ENCODE measurements at places on chromosomes 5 and 9. TPM values are rescaled to one million over a fixed set of nuclear protein-coding genes. Genes with fewer than 3 reads are reported as not detected.

- no peak for DNase-seq
- no peaks in the 10 kb centered on the region for H3K36me3 ChIP-seq
- no peaks in the 10 kb centered on the region for H3K27me3 ChIP-seq
- H3K4me1 ChIP-seq = no peaks in the 10 kb centered on the region
- no peak overlapping the region for H3K27ac ChIP-seq
- no peak overlapping the region for H3K4me3 ChIP-seq
Observed at GRCh38 chr5:89338935-89339334, 456.0 kb upstream of the MEF2C start.

Gene CEP78
- polyA plus RNA-seq = 16.1 TPM

GRCh38 chr5:103901885-103902284 lies 339.3 kb upstream of the NUDT12 start:
- H3K27ac ChIP-seq = no peak overlapping the region
- no peak overlapping the region for H3K4me3 ChIP-seq
- H3K36me3 ChIP-seq = no peaks in the 10 kb centered on the region
- H3K4me1 ChIP-seq = no peaks in the 10 kb centered on the region

Gene FAF2
- polyA plus RNA-seq = 18.4 TPM

- H3K4me3 ChIP-seq = peak overlapping the region; percentile 62
- no peaks in the 10 kb centered on the region for H3K36me3 ChIP-seq
- H3K4me1 ChIP-seq = peaks cover 22% of the 10 kb centered on the region
- peak overlapping the region; percentile 64 for H3K27ac ChIP-seq
Observed at GRCh38 chr9:134456756-134457305, 130.6 kb downstream of the RXRA start.

DNA sequence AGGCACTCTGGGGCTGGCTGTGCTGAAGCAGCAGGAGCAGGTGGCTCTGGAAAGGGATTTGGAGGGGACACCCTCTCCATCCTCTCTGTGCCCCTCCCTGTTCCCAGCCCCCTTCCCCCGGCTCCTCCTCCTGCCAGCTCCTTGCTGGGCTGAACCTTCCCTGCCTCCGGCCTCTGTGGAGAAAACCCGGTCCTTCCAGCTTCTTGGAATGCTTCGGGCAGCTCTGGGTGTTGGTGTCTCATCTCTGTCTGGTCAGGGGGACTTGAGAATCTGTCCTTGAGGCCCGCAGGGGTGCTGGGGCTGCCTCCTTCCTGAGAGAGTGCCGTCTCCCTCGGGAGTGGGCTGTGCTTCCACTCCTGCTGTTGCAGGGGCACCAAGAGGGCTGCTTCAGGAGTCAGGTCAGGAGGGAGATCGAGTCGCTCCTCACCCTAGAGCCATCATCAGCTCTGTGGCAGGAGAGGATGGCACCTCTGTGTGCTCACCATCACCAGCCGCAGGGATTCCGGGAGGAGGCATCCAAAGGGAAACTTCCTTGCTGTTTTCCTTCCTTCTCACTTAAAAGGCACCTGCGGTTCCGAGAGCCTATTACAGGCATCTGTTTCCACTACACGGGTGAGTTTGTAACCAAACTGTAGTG lies 30.6 kb downstream of the NDUFS6 start:
- H3K4me1 ChIP-seq = no peaks in the 10 kb centered on the region
- no peaks in the 10 kb centered on the region for H3K27me3 ChIP-seq
- DNase-seq = no peak
- H3K27ac ChIP-seq = no peak overlapping the region
- no peak overlapping the region for H3K4me3 ChIP-seq
- H3K36me3 ChIP-seq = no peaks in the 10 kb centered on the region

DNA sequence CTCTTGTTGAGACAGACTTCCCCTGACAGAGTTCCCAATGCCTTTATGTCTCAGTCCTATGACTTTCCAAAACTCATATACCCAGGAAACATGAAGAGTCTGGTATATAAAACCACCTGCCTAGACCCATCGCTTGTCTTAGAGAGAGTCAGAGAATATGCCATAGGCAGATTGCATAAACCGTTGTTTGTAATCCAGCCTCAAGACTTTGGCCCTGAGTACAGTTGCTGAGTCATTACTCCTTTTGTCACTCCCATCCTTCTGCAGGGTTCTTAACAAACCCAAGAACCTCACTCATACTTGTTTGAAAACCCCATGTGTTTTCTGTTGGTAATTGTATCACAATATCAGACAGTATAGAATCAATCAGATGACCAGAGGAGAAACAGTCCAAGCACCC lies 616.3 kb downstream of the SLCO4C1 start:
- H3K4me1 ChIP-seq = no peaks in the 10 kb centered on the region
- H3K4me3 ChIP-seq = no peak overlapping the region
- no peak overlapping the region for H3K27ac ChIP-seq
- DNase-seq = no peak

- no peak overlapping the region for H3K27ac ChIP-seq
- H3K27me3 ChIP-seq = peaks cover 7% of the 10 kb centered on the region
- no peaks in the 10 kb centered on the region for H3K36me3 ChIP-seq
- no peak overlapping the region for H3K4me3 ChIP-seq
- no peak for DNase-seq
Observed at GRCh38 chr5:179337796-179338676, 7.2 kb downstream of the ADAMTS2 start.

Gene CCNI2
- polyA plus RNA-seq = 0.86 TPM

GRCh38 chr9:75487856-75488718 lies 399.8 kb downstream of the OSTF1 start:
- no peak overlapping the region for H3K27ac ChIP-seq
- H3K27me3 ChIP-seq = no peaks in the 10 kb centered on the region
- DNase-seq = no peak
- H3K36me3 ChIP-seq = no peaks in the 10 kb centered on the region
- no peaks in the 10 kb centered on the region for H3K4me1 ChIP-seq

Gene GPR107
- 2.2 TPM for polyA plus RNA-seq

- no peak overlapping the region for H3K27ac ChIP-seq
- H3K27me3 ChIP-seq = no peaks in the 10 kb centered on the region
- no peaks in the 10 kb centered on the region for H3K4me1 ChIP-seq
- no peak overlapping the region for H3K4me3 ChIP-seq
- no peaks in the 10 kb centered on the region for H3K36me3 ChIP-seq
Observed at GRCh38 chr5:102554728-102555127, 55.9 kb upstream of the SLCO6A1 start.

GRCh38 chr5:35938568-35939227 lies at the start of gene CAPSL:
TSS of gene CAPSL (minus strand) at chr5:35938622. CDS start at chr5:35921120, 17,502 bp downstream.
- no peaks in the 10 kb centered on the region for H3K36me3 ChIP-seq
- H3K27ac ChIP-seq = no peak within 1 kb of the TSS
- H3K27me3 ChIP-seq = no peaks in the 10 kb centered on the region
- no peaks in the 10 kb centered on the region for H3K4me1 ChIP-seq
- no peak within 1 kb of the TSS for H3K4me3 ChIP-seq
- DNase-seq = no peak

GRCh38 chr9:125653325-125653724 lies 53.7 kb downstream of the MAPKAP1 start:
- H3K27me3 ChIP-seq = no peaks in the 10 kb centered on the region
- H3K4me1 ChIP-seq = peaks cover 16% of the 10 kb centered on the region
- DNase-seq = no peak
- H3K36me3 ChIP-seq = peaks cover 6% of the 10 kb centered on the region

- DNase-seq = no peak
- no peak overlapping the region for H3K4me3 ChIP-seq
- no peaks in the 10 kb centered on the region for H3K36me3 ChIP-seq
- no peaks in the 10 kb centered on the region for H3K4me1 ChIP-seq
- no peaks in the 10 kb centered on the region for H3K27me3 ChIP-seq
Observed at GRCh38 chr9:110125207-110125751, 82.7 kb downstream of the C9orf152 start.

GRCh38 chr9:81459591-81459990 lies 229.8 kb downstream of the TLE1 start:
- no peaks in the 10 kb centered on the region for H3K27me3 ChIP-seq
- no peaks in the 10 kb centered on the region for H3K36me3 ChIP-seq
- DNase-seq = no peak
- no peak overlapping the region for H3K4me3 ChIP-seq

DNA sequence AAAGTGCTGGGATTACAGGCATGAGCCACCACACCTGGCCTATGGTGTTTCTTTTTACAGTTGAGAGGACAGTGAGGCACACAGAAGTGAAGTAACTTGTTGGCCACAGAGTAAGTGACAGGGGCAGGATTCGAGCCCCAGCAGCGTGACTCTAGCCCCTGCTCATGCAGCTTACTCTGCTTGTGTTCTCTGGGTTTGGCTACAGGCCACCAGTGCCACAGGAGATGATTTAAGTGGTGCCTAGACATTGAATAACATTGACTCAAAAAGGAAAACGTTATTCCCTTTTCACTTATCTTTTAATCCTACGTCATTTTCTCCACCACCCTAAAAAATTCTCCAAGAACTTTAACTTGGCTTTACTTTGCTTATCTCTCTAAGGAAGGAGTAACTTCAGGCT lies 61.4 kb downstream of the SNX24 start:
- H3K4me1 ChIP-seq = peaks cover 13% of the 10 kb centered on the region
- H3K36me3 ChIP-seq = no peaks in the 10 kb centered on the region

DNA sequence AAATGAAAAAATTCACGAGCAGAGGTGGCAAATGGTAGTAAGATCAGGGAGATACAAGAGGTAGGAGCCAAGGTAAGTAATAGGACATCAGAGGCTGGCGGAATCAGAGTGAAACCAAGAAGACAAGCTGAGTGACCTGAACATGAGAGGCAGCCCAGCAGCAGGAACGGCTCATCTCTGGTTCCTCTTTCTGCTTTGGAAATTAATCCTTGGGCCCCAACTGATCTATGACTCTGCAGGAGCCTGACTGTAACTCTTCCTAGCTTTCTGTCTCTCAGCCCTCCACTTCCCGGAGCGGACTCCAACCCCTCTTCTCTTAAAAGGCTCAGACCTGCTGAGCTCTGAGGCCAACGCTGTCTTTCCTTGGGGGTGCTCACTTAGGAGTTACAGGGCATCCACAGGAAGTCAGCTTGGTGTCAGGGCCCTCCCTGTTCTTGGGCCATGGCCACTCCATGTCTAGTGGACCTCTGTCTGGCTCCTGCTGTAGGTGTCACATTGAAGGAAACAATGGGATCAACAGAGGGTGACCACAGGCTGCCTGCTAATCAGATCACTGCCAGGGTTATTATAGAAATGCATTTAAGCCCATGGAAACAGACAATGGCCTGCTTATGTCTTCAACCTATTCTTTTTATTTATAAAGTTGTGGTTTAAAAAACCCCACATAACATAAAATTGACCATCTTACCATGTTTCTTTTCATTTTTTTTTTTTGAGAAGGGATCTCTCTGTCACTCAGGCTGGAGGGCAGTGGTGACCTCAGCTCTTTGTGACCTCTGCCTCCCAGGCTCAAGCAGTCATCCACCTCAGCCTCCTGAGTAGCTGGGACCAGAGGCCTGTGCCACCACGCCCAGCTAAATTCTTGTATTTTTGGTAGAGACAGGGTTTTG lies 22.5 kb upstream of the SHB start:
- no peaks in the 10 kb centered on the region for H3K36me3 ChIP-seq
- no peak for DNase-seq
- no peak overlapping the region for H3K27ac ChIP-seq
- no peaks in the 10 kb centered on the region for H3K27me3 ChIP-seq

DNA sequence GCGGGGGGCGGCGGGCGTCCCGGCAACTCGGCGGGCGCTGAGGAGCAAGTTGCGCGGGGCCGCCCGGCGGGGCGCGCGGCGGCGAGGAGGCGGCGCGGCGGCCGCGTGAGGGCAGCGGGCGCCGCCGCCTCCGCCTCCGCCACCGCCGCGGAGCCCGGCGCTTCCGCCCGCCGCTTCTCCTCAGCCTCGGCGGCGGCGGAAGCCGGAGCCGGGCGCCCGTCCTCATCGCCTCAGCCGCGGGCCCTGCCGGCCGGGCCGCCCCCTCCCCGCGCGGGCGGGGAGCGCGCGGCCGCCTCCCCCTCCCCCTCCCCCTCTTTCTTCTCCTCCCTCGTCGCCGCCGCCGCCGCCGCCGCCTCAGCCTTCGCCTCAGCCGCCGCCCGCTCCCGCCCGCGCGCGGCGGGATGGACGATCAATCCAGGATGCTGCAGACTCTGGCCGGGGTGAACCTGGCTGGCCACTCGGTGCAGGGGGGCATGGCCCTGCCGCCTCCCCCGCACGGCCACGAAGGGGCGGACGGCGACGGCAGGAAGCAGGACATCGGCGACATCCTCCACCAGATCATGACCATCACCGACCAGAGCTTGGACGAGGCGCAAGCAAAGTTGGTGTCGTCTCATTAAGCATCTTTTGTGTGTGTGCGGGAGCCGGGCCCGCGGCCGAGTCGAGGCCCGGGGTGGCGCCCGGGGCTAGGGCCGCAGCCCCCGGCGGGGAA lies at the start of gene PBX3:
Gene PBX3 (plus strand): TSS at position 321 of the 712 bp plus-strand sequence.
- no peaks in the 10 kb centered on the region for H3K27me3 ChIP-seq
- peak; percentile 42 for DNase-seq
- H3K27ac ChIP-seq = peak within 1 kb of the TSS; percentile 66
- H3K36me3 ChIP-seq = no peaks in the 10 kb centered on the region
- H3K4me1 ChIP-seq = peaks cover 28% of the 10 kb centered on the region

Gene FAM78A
- 5.5 TPM for polyA plus RNA-seq

DNA sequence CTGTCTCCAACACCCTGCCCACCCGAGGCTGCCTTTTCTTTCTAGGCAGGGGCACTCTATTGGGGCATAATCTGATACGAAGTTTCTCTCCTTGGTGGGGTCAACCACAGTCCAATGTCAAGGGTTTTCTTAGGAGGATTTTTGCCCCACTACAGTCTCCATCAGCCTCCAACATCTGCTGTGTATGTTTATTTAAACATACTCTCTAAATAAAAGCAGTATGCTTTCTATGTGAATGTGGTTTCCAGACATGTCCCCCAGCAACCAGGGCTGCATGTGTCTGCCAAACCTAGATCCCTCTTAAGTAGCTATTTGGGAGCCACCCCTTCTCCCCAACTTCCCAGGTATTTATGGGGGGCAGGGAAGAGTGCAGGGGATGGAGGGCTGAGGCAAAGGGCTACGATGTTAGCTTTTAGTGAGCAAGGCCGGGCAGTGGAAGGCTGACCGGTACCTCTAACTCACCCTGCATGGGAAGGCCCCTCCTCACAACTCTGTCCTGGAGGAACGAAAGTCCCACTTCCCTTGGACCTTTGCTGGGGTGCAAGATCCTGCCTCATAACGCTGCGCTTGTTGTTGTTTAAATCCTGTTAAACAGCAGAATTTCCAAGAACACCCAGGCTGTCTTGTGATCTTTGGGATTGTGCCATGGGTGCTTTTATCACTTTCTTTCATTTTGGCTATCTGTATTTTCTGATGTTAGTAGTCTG lies 75.4 kb downstream of the NREP start:
- no peaks in the 10 kb centered on the region for H3K27me3 ChIP-seq
- H3K4me3 ChIP-seq = no peak overlapping the region
- no peaks in the 10 kb centered on the region for H3K4me1 ChIP-seq
- DNase-seq = no peak
- no peaks in the 10 kb centered on the region for H3K36me3 ChIP-seq

Gene C5orf63
- polyA plus RNA-seq = 3.4 TPM

DNA sequence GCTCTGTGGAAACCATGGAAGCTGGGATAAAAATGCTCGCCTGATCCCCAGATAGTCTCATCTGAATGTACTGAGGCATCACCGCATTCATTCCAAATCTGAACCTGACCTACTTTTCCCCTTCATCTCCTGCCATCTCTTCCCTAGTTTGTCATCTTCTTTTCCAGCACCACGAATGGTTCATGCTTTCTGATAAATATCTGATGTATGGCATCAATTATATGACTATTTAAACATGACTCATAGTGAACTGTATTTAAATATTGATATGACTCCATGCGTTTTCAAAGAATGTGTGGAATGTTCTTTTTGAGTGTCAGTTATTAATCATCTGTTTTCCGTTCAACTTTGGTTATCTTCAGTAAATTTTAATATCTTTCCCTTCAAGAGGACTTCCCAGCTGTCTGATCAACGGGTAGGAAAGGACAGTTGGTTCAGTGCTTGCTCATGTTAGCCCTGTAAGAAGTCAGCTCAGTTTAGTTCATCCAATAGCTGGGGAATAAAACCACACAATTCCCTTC lies 21.1 kb downstream of the BASP1 start:
- no peak for DNase-seq
- H3K27ac ChIP-seq = no peak overlapping the region
- no peaks in the 10 kb centered on the region for H3K36me3 ChIP-seq
- H3K4me3 ChIP-seq = no peak overlapping the region
- no peaks in the 10 kb centered on the region for H3K4me1 ChIP-seq

Data from CD4-positive, alpha-beta memory T cell (primary cell).